DMS 273 treated with DMSO at 0.1 percent for 48 hours (cell line): ENCODE measurements at places on chromosomes 3 and 15.
A peak's percentile ranks its signal among the peaks of the same experiment; 100 is the strongest.

DNA sequence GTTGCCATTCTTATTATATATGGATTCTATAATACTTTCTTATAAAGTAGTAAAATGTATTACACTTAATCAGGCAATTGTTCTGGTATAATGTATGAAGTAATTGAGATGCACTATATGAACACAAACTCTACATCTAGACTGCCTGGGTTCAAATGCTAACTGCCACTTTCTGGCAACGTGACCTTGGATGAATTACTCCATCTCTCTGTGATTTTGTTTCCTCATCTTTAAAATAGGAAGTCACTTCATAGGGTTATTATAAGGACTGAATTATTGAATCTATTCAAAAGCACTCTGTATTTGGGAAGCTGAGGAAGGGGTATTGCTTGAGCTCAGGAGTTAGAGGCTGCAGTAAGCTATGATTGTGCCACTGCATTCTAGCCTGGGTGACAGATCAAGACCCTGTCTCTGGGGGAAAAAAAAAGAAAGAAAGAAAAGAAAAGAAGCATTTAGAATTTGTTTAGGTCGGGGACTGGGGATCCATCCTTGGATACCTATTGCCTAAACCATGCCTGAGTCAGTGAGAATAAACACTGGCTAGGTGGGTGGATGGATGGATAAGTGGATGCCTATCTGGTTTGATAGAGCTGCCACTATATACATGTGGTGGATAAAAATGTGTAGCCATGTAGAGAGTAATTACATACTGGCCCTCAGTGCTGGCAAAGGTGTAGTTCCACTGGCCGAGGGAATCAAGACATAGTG, 2.5 kb downstream of the TM4SF1 start:
- DNase-seq, result no peak

DNA sequence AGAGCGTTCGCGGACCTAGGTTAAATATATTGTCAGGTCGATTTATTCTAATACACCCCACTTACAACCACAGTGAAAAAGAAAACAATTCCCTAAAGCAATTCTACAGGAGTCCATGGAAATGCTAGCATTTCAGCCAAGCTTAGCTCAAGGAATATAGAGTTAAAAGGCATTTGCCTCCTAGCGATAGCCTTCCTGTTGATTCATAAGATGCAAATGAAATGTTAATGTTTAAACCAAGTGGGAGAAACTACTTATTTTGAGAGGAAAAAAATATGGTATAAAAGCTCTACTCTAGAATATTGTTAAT, 1.7 kb upstream of the ALCAM start:
- no peak for DNase-seq

- DNase-seq, result no peak
Measured at GRCh38 chr15:29773816-29774215, 48.5 kb downstream of the TJP1 start.

GRCh38 chr3:111601810-111602209, 6.7 kb upstream of the ZBED2 start:
- no peak for DNase-seq

DNA sequence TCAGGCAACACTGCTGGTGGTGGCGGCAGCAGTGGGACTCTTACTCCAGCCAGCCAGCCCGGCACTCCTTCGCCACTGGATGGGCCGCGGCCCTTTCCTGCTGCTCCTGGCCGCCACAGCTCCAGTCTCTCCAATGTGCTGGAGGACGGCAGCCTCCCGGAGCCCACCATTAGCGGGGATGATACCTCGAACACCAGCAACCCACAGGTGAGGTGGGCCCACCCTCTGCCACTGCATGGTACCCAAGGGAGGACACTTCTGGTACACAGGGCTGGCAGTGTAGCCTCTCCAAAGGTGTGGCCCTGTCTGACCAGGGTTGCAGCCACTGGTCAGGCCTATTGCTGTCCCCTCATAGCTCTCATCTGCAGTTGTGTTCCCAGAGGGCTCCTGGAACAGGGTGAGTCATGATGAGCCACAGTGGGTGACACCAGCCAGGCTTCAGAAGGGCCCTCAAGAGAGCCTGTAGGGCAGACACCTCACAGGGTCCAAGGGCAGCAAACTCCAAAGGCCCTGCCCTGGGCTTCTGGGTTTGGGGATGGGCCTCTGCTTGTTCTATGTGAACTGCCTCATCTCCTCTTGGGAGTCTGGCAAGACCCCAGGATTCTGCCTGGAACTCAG, 20.8 kb downstream of the NBEAL2 start:
- DNase-seq, result no peak

- DNase-seq, result no peak
Measured at GRCh38 chr3:112739252-112739965, 98.5 kb upstream of the CCDC80 start.

DNA sequence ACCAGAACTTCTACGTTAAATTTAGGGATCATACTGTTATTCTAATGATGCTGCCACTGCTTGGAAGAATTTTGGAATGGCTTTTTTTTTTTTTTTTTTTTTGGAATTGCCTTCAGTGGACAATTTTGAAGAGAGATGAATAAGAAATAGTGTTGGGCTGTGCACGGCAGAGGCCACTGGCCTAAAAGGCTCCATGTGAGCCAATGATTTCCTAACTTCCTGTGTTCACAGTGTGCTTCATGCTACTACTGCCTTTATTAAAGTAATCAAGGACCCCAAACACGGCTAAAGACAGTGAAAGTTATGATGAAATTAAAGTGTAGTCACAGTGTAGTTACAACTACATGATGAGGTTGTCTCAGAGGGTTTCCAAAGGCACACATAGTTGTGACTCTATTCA, 100.8 kb upstream of the TNFAIP8L3 start:
- DNase-seq, result no peak

- no peak for DNase-seq
Measured at GRCh38 chr3:32794487-32795308, 23.1 kb upstream of the TRIM71 start.

DNA sequence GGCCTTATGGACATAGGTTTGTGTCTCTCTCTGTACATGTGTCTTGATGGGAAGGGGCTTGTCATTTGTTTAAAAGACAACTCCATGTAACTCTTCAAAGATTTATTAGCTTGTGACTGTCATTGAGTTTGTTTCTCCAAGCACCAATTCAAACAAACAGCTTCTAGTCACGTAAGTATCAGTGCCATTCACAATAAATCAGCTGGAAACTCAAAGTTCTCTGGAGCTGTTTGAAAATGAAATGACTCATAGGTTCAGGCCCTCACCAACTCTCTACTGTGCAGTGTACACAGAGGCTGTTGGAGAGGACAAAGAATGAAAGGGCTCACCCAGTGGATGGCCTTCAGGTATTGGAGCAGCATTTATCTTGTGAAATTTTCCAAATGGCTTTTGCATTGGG, 476.3 kb downstream of the AGBL1 start:
- no peak for DNase-seq

GRCh38 chr15:41115161-41115651, 874 bp downstream of the INO80 start:
- peak; percentile 17 for DNase-seq

- DNase-seq, result no peak
Measured at GRCh38 chr3:34929036-34929435, 710.3 kb upstream of the ARPP21 start.

GRCh38 chr3:109631897-109632296, 294.6 kb upstream of the DPPA4 start:
- DNase-seq, result no peak

GRCh38 chr3:59535791-59536221, 486.0 kb upstream of the CFAP20DC start:
- no peak for DNase-seq

DNA sequence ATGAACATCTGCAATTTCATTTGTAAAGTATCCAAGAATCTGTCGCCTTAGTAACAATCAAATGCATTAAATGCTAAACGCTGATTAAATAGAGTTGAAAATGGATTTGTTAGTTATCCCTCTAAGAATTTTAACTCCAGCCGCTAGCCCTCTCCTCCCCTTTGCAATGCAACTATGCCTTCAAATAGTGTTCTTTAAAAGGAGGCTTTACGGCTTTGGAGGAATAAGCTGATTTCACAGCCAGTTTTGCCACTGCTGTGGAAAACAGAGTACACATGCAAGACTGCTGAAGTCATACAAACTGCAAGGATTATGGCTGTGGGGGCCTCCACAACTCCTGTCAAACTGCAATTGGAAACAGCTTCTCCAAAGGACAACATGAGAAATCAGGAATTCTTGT, 89.2 kb downstream of the CERS3 start:
- no peak for DNase-seq

- no peak for DNase-seq
Measured at GRCh38 chr3:156132313-156132712, 11.9 kb downstream of the KCNAB1 start.

DNA sequence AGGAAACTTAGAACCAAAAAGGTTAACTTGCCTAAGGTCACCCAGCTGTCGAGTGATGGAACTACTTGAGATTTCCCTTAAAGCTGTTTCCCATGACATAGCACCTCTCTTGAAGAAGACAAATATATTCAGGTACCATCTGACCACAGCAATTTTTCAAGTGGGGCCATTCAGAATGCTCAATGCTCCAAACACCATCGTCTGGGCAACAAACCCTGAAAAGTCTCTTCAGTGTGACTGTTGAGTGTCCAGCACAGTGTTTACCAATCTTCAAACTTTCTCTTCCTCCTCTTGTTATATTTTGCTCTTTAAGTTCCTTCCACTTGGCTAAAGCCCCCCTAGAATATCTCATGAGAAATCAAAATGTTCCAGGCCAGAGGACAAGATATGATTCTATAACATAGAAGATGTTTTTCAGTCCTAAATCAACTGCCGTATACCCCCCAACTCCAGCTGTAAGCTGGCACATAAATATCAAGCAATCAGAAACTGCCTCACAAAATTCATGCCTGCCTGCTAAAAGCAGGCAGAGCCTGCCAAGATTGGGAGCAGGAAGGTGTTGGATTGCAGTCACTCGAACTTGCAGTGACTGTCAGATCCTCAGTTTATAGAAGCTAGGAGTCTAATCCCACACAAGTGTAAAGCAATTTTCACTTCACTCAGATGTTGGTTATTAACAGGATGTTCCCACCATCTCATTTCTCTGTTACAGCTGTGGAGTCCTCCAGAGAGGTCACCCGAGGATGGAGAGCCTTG, 230.5 kb upstream of the MRPL3 start:
- DNase-seq, result no peak

DNA sequence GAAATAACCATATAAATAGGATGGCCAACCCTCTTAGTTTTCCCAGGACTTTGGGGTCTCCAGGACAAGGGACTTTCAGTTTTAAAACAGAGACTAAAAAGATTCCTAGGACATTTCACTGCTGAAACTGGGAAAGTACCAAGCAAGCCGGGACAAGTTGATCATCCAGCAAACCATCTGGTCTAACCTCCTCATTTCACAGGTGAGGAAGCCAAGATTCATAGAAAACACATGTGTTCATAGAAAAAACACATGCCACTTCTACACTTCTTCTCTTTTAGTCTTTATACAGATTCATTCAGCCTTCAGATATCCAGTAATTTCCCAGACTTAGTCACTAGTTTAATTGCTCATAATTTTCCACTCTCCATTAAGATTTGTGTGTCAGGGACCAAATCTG, 165.6 kb upstream of the CCDC54 start:
- peak; percentile 52 for DNase-seq

DNA sequence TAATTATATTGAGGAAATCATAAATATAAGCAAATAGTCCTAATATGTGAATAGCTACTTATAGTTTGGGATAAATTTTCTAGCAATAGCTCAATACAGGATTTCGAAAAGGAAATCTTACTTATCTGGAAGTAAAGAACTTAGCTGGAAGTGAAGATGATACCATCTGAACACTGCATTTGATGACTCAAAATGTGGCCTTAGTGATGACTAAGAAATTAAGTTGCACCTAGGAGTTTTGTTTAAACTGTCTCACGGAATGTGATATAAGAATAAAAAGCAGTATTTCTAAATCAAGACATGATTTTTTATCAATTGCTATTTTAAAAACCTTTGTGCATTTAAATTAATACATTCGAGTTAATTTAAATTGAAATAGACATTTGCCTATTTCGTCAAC, 91.2 kb downstream of the EOMES start:
- no peak for DNase-seq

GRCh38 chr3:35894735-35895134, 255.4 kb downstream of the ARPP21 start:
- no peak for DNase-seq

DNA sequence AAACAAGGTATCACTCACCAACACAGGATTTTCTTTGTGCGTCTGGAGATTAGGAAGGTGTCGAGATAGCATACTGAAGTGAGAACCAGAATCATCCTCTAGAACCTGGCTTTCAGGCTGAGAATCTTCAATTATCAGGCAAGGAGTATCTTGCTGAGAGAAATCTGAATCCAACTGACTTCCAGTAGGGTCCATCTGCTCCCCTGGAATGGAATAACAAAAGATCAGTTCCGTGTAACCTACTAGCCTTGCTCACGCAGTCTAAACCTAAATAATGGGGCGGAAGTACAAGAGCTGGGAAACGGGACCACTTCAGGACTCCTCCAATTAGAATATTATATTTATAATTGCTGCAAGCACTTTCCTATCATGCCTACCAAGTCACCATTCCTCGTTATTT, 690 bp downstream of the TP53BP1 start:
- DNase-seq, result no peak

- DNase-seq, result no peak
Measured at GRCh38 chr3:74091204-74091603, 466.5 kb upstream of the PDZRN3 start.

GRCh38 chr15:87239582-87240230, 1016.8 kb downstream of the NTRK3 start:
- no peak for DNase-seq

GRCh38 chr3:99638167-99638948, at the start of gene COL8A1:
COL8A1 (plus strand) TSS chr3:99638594; CDS start chr3:99790683, 152,089 bp downstream.
- no peak for DNase-seq

DNA sequence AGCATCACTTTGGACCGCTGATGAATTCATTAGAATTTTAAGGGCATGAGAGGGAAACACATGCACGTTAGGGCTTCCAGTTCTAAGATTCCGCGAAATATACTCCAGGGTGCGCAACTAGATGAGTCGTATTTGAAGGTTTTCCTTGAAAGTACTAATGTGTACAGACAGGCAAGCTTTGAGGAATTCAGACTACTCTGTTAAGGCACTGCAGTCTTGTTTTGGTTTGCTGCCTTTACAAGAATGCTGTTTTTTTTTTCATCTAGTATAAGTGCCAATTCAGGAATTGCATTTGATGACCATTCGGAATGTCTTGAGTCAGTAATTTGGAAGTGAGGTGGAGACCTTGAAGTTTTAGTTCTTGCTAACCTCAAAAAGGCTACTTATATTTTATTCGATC, 19.1 kb downstream of the TRNT1 start:
- DNase-seq, result no peak

DNA sequence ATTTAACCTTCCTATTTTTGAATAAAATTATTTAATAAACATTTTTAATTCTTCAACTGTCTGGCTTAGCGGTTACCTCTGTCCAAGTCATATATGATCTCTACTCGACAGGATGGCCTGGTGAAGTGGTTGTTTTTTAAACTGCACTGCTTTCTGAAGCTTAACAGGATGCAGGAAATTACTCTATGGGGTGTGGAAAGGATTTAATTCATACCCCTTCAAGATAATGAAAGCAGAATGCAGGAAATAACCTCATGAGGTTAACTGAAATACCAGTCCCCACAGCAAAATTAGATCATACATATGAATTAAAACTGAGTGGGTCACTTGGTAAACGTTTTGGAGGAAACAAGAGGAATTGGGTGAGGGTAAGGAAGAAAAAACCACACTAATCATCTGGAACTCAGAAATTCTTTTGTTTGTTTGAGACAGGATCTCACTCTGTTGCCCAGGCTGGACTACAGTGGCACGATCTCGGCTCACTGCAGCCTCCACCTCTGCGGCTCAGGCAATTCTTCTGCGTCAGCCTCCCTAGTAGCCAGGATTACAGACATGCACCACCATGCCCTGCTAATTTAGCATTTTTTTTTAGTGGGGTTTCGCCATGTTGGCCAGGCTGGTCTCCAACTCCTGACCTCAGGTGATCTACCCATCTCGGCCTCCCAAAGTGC, 50.1 kb downstream of the LYSMD4 start:
- DNase-seq, result no peak
